Suppressor macrophage (primary cell): ENCODE measurements at places on chromosomes 6 and 20.
A peak's percentile ranks its signal among the peaks of the same experiment; 100 is the strongest.

DNA sequence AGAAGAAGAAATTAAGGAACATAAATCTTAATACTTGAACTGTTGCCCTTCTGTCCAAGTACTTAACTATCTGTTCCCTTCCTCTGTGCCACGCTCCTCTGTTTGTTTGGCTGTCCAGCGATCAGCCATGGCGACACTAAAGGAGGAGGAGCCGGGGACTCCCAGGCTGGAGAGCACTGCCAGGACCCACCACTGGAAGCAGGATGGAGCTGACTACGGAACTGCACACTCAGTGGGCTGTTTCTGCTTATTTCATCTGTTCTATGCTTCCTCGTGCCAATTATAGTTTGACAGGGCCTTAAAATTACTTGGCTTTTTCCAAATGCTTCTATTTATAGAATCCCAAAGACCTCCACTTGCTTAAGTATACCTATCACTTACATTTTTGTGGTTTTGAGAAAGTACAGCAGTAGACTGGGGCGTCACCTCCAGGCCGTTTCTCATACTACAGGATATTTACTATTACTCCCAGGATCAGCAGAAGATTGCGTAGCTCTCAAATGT, 17.1 kb downstream of the IRF4 start:
- peak; percentile 91 for DNase-seq

- peak; percentile 36 for DNase-seq
These were observed 2.5 kb downstream of the WTAP start for GRCh38 chr6:159729598-159730331.

DNA sequence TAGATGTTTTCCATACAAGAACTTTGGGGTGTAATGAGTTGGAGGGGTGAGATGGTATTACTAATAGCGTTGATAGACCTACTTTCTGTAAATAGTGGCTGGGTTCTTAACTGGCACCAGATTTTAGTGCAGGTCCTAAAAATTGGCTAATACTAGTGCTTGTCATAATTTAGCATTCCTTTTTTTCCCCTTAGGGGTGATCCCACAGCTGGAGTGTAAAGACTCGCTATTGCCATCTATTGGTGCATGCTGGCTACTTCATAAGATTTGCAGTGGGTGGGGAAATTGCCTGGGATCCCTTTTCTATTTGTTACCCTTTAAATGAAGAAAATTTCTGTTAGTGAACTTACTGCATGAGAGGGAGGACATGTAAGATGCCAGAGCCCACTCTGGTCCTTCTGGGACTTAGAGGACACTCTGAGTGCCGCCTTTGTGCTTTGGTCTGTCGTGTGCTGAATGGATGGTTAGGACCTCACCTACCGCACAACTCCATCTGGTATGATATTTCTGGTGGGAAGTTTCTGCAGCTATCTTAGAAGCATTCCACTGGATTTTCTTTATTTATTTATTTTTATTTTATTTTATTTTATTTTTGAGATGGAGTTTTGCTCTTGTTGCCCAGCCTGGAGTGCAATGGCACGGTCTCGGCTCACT, 195.5 kb downstream of the JARID2 start:
- peak; percentile 83 for DNase-seq

GRCh38 chr20:6715401-6715941, 52.0 kb upstream of the BMP2 start:
- DNase-seq, result peak; percentile 74

DNA sequence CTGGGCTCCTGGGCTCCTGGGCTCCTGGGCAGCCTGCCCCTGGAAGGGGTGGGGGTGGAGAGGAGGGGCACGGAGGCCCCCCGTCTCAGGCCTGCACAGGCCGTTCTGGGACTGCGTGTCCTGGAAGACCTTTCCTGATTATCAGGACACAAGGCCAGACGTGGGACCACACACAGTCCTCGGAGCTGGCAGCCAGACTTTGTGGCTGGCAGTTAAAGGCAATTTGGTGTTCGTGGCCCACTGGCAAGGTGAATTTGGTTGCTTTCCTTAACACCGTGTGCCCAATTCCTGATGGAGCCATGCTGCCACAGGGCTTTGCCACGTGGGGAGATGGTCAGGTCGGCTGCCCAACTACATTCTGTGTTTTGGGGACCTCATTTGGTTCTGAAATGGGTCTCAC, 113.5 kb downstream of the SMOC2 start:
- no peak for DNase-seq
